ENCODE measurements at places on chromosomes 6 and 20.

DNA sequence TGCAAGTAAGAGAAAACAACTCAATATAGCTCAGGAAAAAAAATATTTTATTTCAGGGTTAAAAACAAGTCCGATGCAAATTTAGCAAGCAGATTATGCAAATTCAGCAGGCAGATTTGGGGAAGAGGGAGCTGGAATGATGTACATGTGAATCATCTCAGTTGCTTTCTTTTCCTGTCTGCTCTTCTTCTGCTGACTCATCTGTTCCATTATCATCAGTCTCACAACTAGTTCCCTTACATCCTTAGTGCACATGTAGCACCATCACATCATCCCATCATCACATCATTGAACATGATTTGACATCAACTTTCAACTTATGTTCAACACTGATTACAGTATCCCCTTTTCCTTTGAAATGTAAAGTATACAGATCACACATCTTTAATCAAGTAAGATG is 11.5 kb upstream of the DEFB113 start:
- DNase-seq, result no peak

DNA sequence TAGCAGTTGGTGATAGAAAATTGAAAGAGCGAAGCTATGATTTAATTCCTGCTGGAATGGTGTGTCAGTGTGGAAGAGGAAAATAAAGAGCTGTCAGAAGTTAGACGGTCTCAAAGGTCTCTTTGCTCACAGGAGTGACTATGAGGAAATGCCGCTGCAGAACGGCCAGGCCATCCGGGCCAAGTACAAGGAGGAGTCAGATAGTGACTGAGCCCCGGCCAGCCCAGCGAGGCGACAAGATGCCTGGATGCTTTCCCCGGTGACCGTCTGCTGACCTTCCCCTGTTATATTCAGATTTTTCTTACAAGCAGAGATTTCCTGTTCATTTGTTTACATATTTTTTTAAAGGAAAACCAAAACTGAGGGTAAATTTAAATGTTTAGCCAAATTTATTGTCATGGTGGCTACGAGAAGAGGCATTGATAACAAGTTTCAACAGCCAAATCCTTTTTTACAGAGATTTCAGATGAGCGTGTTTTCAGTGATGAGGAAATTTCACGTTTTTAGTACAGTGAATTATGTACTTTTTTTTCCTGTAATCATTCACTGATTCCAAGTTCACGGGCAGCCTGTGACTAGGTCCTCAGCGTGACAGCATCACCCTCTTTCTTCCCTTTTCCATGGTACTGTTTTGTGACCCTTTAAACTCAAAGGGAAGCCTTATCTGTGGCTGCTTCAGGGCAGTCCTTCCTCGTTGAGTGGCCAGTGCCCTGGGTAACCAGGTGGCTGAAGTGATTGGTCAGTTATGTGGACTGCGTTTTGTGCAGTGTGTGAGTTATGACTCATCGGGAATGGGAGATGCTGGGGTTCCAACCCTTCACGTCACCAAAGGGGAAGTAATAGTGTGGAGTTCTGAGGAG is 12.6 kb downstream of the DYNLT1 start:
- DNase-seq, result no peak

DNA sequence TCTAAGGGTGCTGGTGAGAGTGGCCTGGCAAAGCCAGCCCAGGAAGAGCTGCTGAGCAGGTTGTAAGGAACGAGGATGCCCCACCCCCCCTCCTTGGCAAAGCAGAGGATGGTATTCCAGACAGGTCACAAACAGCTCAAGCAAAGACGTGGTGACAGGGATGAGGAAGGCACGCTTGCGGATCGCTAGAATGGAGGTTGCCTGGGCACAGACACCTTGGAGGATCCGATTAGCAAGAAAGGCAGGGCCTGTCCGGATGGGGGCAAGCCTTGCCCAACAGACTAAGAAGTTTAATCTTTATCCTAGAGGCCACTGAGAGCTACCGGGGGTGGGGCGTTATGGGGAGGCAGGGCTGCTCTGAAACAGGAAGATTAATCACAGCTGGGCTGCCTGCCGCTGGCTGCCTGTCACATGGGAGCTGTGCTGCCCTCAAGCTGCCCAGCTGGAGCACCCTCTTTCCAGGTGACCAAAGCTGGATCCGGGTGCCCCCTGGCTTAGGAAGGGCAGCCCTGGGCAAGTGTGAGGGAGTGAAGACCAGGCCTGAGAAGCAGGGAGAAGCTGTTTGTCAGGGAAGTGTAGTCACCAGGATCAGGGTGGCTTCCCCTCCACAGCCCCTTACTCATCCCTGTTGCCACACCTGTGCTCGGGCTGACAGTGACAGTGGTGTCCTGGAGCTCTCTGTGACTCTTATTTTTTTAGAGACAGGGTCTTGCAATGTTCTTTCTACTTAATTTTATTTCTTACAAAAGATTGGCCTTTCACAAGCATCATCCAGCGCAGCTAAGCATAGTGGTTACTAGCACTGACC is 9.1 kb upstream of the MAPK13 start:
- DNase-seq, result peak; percentile 65

DNA sequence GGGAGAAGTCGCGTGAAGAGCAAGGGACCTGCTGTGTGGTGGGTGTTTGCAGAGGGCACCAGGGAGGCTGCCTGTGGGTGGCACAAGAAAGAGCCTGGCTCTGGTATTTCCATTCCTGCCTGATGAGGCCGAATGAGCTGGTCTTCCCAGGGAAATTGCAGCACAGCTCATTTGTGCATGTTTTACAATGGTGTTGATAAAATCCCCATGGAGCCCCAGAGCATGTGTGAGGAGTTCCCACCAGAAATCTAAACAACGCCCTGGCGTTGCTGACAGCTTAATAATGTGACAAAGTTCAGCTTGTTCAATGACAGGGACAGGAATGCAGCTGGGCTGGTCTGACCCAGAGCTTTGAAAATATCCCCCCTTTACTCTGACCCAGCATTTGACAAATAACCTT is 135.5 kb downstream of the CLIC5 start:
- no peak for DNase-seq

DNA sequence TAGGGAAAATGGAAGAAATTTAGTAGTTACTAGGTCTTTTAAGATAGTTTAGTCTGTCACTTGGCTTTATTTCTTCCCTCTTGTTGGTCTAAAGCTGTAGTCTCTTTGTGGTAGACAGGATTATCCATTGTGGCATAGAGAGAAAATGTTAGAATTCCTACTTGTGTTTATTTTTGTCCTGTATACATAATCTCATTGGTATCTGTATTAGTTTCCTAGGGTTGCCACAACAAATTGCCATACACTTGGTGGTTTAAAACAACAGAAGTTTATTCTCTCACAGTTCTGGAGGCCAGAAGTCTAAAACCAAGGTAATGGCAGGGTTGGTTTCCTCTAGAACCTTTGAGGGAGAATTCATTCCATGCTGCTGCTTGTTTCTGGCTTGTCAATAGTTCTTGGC is 119.4 kb downstream of the ZFAND3 start:
- no peak for DNase-seq

GRCh38 chr20:53623134-53623453 is 29.5 kb upstream of the ZNF217 start:
- DNase-seq, result no peak

GRCh38 chr6:163716690-163717089 is 302.2 kb downstream of the QKI start:
- DNase-seq, result no peak

DNA sequence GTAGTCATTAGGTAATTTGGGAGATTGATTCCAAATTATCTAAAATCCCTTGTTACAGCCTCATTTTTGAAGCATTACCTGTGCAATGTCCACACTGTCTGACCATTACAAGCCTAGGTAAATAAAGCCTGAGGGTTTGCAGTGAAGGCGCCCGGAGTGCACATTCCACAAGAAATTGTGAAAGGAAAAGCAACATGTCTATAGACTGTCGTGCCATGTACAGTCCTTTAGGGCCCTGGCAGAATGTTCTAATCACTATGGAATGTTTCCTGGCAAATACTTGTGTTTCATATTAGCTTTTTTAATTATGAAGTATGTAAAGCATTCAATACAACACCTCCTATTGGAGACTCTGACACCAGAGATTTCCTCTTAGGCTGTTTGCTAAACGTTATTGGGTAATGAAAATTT is 28.9 kb downstream of the PREP start:
- DNase-seq, result no peak

DNA sequence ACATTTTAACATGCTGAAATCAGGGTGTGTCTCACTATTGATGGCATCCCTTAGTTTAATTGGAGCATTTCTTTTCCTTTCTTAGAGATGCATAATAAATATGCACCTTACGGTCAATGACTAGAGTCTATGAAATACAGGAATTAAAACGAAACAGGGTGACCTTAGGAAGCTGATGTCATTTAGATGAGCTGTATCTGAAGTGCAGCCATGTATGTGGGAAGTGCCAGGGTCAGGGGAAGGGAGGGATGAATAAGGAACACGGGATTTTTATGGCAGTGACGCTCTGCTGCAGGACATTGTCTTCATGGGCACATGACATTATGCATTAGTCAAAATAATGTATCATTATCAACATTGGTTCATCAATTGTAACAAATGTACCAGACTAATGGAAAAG is 84.0 kb downstream of the AGPAT4 start:
- DNase-seq, result no peak

DNA sequence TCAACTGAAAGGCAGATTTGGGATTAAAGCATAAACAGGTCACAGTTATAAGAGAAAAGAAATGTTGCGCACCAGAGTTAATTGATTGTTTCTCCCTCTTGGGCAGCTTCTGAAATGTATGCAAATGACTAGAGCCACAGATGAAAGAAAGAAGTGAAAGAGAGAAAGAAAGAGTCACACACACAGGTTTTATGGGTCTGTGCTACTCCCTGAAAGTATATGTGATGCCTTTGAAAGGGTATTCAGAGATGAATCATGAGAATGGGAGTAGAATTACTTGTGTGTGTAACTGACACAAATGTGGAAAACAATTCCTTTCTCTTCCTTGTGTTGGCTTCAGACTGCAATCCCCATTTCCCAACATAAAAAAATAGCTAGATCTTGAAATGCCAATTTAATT is 196.9 kb downstream of the FOXA2 start:
- no peak for DNase-seq
